ENCODE measurements at places on chromosomes 13 and 19.

GRCh38 chr13:50225193-50226155 lies 210.2 kb downstream of the KCNRG start:
- DNase-seq: no peak

DNA sequence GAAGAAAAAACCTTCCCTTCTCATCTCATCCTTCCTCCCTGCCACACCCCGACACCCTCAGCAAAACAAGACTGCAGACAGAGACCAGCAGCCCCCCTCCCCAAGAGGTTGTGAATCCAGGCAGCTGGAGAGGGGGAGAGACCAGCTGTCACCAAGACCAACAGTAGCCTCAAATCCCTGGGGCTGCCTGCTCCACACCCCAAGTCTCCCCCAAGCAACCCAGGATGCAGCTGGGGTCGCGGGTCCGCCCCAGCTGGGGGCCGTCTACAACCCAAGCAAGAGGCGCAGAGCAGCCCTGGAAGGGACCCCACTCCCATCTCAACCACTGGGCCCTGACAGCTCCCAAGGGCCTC lies 7.1 kb downstream of the KLF16 start:
- no peak for DNase-seq

DNA sequence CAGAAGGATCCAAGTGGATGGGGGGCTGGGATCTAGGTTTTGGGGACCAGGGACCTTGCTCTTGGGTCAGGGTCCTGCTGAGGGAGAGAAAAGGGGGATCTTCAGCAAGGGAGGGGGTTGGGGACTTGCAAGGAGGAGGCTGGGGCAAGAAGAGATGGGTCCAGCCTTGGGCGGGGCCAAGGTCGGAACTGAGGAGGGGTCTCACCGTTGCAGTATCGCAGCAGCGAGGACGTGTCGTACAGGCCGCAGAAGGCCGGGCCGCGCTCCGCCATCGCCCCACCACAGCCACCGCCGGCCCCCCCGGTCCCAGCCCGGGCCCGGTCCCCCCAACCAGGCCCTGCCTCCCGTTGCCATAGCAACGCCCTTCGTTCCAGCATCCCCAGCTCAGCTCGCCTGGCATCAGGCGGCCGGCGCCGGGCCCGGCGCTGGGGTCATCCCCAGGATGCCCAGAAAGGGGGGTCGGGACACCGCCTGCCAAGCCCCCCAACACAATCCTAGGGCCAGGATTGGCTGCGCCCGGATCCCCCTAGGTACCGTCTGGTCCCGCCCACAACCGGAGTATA lies 6.0 kb upstream of the EML2 start:
- DNase-seq: no peak

- DNase-seq: no peak
These were observed 15.4 kb upstream of the RAB20 start for GRCh38 chr13:110576736-110577476.

GRCh38 chr13:92177966-92178365 lies 779.5 kb downstream of the GPC5 start:
- no peak for DNase-seq

- no peak for DNase-seq
These were observed 2.0 kb downstream of the DOCK9 start for GRCh38 chr13:98975822-98976261.

- DNase-seq: no peak
These were observed 386.6 kb downstream of the PCDH20 start for GRCh38 chr13:61029064-61029463.

DNA sequence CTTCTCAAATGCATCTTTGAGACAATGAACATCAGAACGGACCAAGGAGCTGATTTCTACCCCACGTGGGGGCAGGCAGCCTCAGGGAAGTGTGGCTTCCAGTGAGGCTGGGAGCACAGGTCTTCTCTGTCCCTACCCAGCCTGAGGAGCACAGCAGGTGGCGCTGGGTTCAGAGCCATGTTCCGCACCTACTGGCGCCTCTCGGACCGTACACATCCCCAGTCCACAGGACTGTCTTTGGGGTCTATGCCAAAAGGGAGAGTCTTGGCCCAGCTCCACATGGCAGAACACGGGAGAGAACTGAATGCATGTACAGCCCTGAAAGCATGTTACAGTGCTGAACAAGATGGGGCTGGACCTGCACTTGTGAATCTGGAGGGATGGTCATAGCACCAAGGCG lies 22.6 kb downstream of the SUGP1 start:
- no peak for DNase-seq

DNA sequence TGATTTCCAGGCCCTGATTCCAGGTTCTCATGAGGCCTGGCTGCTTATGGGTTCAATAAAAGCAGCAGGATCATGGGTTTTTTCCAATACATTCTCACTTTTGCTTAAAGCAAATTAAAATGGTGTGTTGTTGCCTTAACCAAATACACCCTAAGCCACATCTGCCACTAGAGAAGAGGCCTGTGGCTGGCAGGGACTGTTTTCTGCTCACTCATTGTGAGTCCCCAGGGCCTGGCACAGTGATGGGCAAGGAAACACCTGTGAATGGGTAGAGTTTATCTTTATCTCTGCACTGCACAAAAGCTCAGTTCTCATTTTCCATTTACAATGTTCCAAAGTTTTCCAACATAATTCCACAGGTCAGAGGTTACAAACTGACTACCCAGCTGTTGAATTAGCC lies 726.0 kb downstream of the UQCRFS1 start:
- DNase-seq: no peak

GRCh38 chr13:99267927-99268326 lies 9.7 kb upstream of the GPR18 start:
- DNase-seq: no peak

DNA sequence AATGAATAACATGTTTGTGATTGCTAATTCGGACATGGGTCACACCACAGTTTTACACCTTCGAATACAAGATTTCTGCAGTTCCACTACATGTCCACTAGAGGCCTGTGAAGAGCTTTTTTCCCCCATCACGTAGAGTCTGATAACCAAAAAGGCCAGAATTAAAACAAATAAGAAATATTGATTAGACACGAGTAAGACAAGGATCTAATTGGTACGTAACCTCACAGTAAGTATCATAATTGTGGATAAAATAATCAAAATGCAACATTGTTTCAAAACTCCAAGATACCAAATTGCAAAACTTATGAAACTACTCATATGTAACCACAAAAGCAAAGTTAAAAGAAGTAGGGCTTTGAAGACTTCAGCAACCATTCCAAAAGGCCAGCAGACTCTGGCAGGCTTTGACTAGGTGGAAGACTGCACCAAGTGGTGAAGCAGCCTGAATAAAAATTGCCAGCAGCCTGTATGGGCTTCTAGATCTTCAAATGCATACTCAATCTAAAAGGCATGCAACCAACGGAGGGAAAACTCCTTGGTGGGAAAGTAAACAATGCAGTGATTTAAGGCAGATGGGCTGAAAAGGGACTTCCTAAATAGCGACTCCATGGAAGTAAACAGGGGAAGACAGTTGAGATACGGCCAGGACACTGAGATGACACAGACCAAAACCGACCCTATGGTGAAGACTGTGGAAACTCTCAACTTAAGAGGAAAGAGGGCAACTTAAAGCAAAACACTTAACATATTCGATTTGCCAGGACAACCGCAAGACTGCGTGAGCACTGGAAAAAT lies 56.7 kb downstream of the STARD13 start:
- DNase-seq: no peak

DNA sequence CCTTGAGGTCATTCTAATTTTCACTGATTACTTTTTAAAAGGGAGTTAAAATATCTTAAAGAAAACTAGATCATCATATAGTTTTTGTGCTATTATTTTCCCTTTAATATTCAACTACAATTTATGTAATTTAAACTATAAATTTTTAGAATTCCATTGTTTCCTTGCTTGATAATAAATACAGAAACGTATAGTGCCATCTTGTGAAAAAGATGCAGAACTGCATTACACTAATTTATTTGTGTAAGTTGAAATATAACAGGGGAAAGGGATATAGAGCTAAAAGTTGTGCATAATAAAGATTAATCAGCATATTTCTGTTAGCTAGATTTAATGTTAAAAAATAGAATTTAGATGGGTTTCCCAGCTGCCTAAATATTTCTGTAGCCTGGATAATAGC lies 61.5 kb upstream of the TDRD3 start:
- DNase-seq: no peak

- no peak for DNase-seq
These were observed 257.4 kb upstream of the SLITRK1 start for GRCh38 chr13:84139561-84140158.

- DNase-seq: peak; percentile 65
These were observed 440.9 kb downstream of the IRS2 start for GRCh38 chr13:109345433-109345941.

- DNase-seq: no peak
These were observed 563.7 kb downstream of the EFNB2 start for GRCh38 chr13:105971738-105972137.

- DNase-seq: no peak
These were observed 40.7 kb upstream of the DCUN1D2 start for GRCh38 chr13:113531041-113531873.

DNA sequence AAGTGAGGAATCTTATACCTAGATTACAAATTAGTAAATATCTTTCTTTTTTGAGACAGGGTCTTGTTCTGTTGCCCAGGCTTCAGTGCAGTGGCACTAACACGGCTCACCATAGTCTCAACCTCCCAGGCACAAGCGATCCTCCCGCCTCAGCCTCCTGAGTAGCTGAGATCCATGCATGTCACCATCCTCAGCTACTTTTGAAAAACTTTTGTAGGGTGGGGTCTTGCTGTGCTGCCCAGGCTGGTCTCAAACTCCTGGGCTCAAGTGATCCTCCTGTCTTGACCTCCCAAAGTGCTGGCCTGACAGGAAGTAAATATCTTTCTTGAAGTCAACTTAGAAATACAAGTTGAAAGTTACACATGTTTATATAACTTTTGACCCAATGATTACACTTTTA lies 20.0 kb upstream of the CEACAM20 start:
- no peak for DNase-seq

DNA sequence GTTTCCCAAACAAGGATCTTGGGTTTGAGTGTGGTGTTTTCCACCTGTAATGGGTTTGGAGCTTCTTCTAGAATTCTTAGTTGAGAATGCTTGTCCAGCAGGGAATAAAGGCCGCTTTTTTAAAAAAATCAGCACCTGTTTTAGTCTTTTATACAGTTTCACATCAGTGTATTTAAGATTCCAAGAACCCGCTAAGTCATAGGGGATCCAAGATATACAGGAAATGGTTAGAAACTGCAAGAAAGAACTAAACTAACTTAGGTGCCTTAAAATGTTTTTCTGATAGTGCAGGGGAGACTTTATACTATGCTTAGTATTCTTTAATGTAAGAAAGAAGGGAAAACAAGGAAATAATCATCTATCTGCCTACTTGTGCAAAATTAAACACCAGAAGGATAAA lies 74.7 kb downstream of the C13orf42 start:
- DNase-seq: no peak

DNA sequence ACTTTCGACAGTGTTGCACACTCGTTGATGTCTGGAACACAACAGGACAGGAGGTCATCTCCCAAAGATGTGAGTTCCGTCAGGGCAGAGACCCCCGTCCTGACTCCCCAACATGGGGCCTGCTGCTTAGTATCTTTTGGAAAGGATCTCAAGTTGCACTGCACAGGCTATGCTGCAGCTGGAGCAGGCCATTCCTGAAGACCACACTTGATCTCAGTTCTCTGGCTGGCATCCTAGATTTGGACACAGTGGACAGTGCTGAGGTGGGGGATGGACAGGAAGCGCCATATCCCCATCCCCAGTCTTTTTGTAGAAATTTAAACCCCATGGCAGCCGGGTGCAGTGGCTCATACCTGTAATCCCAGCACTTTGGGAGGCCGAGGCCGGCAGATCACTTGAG lies 5.9 kb downstream of the ADGRE2 start:
- no peak for DNase-seq

- no peak for DNase-seq
These were observed 22.4 kb downstream of the SIPA1L3 start for GRCh38 chr19:37929355-37929923.

- no peak for DNase-seq
These were observed 3.5 kb upstream of the LILRB4 start for GRCh38 chr19:54659300-54659699.

- DNase-seq: no peak
These were observed 53.4 kb upstream of the KLF12 start for GRCh38 chr13:74187564-74187963.

Data from non-pigmented ciliary epithelial cell (primary cell).